ENCODE measurements at places on chromosomes 5 and 9.

GRCh38 chr9:131651160-131651559 is 88.7 kb downstream of the RAPGEF1 start:
- DNase-seq = no peak

GRCh38 chr5:157559301-157559700 is 16.3 kb downstream of the ADAM19 start:
- DNase-seq = no peak

DNA sequence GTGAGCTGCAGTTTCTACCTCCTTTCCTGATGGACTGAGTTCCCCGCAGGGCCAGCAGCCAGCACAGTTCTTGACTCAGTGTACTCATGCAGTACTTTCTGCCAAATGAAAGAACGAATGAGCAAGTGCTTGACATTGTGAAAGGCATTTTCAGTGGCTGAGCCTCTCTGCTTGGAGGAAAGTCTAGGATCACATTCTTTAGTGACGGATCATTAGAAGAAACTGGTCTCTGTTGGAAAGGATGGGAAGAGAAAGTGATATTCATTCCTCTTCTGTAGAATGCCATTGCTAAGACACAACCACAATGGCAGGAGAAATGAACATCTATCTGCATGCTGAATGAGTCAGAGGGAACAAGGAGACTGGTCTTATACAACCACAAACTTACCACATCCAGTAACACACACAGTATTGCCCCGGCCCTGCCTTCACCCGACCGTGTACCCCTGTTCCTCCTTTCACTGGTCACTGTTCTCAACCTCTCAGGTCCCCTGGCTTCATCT is 206.9 kb downstream of the CRB2 start:
- no peak for DNase-seq

DNA sequence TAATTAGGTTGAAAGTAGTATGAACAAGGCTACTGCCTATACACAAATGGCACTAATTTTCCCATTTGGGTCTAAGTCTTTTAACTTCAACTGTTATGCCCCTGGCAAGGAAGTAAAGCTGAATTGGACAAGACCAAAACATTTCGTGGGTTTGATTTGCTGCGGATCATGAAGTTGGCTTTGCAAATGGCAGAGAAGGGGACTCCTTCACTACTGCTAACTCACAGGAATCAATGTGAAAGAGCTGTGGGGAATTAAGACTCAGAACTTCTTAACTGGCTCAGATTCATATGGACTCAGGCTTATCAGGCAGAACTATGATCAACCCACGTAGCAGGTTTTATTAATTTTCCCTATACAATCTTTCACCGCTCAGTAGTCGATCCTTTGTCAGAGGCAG is 73.8 kb upstream of the IFNE start:
- DNase-seq = no peak

DNA sequence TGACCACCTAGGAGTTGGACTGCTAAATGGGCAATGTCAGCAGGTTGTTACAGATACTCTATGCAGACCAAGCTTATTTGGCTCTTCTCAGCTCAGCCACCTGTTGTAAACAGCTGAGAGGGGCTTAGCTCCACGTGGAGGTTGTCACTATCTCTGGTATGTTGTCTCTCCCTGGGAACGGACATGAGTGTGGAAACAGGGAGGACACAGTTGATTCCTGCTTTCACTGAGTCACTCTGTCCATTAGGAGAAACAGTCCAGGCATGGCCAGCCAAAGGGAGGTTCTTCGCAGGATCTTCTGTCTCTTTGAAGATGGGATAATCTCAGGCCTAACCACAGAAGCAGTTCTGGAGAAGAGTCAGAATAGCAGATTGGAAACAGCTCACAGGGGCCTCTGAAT is 121.2 kb downstream of the PALM2AKAP2 start:
- DNase-seq = no peak

Measured in aorta (tissue), 5 donors.